IPS DF 6.9 (cell line): ENCODE measurements at places on chromosomes 1 and 21.

GRCh38 chr1:109281680-109282496 lies 1.1 kb downstream of the PSRC1 start:
- DNase-seq, result no peak

DNA sequence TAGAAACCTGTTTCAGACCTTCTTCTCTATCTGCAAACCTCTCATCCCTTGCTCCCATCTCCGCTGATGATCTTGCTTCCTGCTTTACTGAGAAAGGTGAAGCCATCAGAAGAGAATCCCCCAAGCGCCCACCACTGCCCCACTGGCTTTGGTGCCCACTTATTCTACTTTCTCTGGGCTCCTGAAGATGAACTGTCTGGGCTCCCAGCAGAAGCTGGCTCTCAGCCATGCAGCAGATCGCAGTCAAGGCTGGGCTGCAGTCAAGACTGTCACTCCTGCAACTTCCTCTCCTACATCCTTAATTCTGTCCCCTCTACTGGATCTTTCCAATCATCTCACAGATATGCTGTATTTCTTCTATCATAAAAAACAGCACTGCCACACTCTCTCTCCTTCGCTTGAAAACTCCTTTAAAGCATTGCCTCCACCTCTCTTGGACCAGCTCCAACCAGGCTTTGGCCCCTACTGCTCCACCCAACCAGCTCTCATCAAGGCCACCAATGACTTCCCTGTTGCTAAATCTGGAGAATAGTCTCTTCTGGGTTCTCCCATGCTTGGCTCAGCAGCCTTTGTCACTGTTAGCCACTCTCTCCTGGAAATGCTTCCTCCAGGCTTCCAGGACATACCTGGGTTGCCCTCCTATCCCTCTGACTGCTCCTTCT lies 25.8 kb downstream of the TRIM62 start:
- DNase-seq, result no peak

DNA sequence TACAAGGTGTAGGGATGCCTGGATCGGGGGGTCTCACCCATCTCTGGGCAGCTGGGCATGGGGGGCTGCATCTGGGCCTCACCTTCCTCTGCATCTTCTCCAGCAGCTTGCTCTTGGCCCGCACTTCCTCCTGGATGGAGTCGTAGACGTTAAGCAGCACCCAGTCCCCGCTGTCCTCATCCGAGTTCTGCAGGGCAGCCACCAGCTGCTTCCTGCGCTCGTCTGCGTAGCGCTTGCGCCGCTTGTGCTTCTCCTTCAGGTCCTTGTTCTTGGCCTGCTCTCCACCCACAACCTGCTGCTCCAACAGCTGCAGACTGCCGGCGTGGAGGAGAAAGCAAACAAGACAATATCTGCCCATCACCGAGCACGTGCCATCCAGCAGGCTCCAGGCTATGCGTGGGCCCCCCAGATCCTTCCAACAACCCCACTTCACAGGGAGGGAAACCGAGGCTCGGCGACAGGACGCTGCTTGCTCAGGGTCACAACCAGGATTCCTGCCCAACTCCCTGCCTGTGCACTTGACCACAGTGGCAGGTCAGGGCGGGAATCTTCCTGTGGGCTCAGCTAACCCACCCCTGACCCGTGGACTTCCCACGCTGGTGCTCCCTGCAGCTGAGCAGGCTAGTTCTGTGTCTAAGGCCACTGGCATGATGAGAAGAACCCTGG lies 21.5 kb upstream of the DDOST start:
- DNase-seq, result no peak

DNA sequence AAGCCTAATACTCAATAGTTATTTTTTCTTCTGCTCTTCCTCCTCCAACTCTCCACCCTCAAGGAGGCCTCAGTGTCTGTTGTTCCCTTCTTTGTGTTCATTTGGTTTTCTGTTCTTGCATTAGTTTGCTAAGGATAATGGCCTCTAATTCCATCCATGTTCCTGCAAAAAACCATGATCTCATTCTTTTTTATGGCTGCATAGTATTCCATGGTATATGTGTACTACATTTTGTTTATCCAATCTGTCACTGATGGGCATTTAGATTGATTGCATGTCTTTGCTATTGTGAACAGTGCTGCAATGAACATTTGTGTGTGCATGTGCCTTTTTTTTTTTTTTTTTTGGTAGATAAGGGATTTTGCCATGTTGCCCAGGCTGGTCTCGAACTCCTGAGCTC lies 6.7 kb downstream of the CENPF start:
- DNase-seq, result no peak
